Suppressor macrophage treated with lipopolysaccharide for 1 hour (primary cell): ENCODE measurements at places on chromosomes 3 and 15.

- DNase-seq: no peak
Observed at GRCh38 chr3:129837065-129837642, 56.4 kb downstream of the TMCC1 start.

- DNase-seq: no peak
Observed at GRCh38 chr3:63130625-63131024, 147.5 kb upstream of the SYNPR start.

GRCh38 chr3:171458864-171459136 lies 1.4 kb downstream of the TNIK start:
- DNase-seq: no peak

- DNase-seq: no peak
Observed at GRCh38 chr3:167115331-167115934, 264.7 kb downstream of the ZBBX start.

- DNase-seq: no peak
Observed at GRCh38 chr3:158710601-158711000, 21.7 kb downstream of the RARRES1 start.

GRCh38 chr3:45583021-45583851 lies 11.3 kb upstream of the LIMD1 start:
- DNase-seq: no peak

DNA sequence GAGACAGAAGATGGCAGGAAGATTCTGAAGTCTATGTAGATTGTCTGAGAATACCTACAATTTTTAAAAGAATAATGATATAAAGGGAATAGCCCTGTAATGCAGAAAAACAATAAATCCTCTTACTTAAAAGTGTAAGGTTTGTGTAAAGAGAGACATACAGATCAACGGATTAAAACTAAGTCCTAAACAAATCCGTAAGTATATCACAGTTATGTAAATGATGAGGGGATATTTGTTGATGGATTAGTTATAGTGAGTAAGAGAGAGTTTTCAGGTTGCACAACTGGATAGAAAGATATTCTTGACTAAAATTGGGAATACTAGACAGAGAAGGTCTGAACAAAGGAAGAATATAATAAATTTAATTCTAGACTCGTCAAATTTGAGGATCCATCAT lies 179.6 kb downstream of the TBC1D5 start:
- DNase-seq: no peak

DNA sequence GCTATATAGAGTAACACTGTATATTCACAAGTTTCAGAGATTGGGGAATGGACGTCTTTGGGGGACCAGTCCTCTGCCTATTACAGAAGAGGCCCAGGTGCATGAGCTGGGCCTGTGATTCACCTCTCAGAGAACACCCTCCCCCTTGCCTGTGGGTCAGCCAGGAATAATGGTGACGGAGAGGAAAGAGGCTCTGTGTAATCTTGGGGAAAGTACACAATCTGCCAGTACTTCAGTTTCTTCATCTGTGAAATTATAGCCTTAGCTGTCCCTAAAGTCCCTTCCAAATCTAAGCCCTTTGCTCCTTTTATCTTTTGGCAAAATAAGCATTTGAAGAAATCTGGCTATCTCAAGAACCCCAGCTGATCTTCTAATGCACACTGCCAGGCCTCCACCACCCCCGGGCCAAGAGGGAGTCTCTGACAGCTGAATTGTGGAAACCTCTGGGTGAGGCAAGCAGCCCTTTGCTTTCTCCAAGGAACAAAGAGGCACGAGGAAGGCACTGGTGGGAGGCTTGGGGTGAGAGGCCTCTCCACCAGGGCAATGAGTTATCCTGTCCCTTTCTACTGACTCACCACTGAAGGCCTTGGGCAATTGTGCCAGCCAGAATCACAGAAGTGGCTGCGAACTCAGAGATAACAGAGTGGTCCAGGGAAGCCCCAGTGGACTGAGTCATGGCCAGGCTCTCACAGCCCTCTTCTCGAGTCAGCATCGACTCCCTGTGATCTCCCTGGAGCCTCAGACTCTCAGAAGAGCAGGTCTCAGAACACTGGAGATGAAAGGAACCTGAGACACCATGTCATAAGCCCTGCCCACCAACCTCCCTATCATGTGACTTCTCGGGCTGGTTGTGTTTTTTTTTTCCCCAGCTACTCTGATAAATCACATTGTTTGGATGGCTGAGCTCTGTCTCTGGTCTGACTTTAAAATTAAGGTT lies 31.8 kb downstream of the CCNL1 start:
- DNase-seq: peak; percentile 97

DNA sequence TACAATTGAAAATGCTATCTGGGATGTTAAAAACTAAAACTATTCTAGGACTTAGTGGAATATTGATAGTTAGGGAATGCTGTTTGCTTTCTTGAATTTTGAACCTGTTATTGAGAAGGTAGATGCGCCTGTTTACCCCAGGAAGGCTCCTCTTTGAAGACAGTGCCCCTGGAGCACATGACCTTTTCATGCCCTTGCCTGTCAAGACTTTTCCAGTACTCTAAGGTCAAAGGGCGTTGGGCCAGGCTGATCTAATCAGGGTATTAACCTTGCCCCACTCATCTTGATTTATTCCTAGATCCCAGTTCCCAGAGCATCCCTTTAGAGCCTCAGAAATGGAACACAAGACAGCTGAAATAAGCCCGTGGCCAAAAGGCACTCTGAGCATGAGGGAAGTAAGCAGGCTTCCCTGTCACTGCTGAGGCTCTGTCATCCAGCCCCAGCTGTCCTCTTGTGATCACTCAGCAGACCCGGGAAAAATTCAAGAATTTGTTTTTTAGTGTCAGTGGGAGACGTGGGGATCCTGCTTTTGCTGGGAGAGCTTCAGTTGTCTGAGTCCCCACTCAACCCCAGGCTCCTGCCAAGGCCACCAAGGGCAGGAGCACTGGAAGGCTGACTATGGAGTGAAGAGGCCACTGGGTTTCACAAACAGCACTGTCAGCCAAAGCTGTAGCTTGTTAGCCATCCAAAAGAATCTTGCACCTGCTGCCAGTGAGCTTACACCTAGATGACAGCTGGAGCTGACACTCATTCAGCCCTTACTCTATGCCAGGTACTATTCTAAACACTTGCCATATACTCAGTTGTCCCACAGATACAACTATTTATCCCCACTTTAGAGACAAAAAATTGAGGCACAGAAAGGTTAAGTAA lies 169.0 kb downstream of the PGPEP1L start:
- no peak for DNase-seq

DNA sequence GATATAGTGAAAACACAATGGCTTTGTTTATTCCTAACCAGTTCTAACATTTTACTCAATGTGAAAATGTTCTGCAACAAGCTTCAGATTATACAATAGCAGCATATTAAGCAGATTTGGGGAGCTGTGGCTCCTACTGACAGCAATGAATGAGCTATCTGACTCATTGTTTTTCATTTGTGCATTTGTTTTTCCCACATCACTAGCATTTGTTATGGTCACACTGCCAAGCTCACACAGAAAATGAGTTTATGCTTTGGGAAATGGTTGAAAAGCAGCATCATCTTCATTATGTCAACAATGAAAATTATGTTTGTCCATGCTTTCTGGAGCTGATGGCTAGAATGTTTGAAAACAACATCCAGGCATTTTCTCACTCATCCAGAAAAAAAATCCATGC lies 53.5 kb downstream of the ZPLD1 start:
- no peak for DNase-seq
